GM23338 (cell line): ENCODE measurements at places on chromosomes 3 and 15.

DNA sequence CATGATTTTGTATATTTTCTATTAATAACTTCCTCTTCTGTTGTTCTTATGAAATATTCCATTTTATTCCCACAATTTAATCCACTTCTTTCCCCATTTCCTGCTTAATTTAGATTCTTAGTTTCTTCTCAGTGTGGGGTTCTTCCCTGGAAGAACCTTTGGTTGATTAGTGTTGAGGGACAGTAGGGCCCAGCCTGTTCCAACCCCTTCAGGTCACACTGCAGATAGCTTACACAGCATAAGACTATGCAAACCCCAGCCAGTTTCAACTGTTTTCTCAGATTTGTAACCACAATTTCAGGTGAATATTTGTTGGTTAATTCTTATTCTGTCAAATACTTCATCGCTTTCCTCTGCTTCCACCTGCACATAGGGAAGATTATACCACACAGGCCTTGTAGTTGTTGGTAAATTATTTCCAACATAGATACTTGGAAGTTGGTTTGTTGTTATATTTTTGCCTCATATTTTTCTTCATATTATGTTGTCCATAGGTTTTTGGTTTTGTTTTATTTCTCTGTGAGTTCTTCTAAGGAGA lies 34.7 kb downstream of the AADACL2 start:
- no peak for DNase-seq

- peak; percentile 64 for DNase-seq
These were observed 725 bp downstream of the CHL1 start for GRCh38 chr3:197149-197827.

DNA sequence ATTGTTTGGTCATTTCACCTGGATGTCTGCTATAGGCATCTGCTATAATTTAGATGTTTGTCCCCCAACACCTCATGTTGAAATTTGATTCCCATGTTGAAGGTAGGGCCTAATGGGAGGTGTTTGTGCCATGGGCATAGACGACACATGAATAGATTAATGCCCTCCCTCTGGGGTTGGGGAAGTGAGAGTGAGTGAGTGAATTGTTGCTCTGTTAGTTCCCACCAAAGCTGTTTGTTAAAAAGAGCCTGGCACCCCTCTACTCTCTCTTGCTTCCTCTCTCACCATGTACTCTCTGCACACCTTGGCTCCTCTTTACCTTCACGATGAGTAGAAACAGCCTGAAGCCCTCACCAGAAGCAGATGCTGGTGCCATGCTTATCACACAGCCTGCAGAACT lies 23.9 kb upstream of the SORD start:
- no peak for DNase-seq

DNA sequence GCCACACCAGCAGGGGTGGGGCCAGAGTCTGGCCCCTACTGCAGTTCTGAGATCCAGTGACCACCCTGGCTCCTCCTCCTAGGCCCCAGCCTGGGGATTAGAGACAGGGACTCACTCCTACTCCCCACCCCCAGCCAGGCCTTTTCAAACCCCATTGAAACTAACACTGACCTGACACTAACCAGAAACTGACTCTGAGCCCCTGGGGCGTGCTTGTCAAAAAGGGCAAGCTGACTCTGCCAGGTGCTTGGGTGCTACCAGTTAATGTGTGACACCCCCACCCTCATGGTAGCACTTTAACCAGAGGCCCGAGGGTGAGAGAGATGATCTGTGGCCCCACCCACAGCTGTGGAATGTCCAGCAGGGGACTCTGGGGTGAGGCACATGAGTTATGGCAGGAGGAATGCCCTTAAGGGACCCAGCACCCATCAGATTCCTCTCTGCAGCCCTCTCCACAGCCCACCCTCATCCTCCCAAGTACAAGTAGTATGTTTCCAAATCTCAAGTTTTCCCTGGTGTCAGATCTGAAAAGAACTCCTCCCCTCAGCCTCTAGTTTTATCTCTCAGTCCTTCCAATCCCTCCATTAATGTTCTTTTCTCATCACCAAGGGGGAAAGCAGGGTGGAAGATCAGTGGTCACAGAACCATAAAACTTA lies 1.4 kb downstream of the PTH1R start:
- no peak for DNase-seq

DNA sequence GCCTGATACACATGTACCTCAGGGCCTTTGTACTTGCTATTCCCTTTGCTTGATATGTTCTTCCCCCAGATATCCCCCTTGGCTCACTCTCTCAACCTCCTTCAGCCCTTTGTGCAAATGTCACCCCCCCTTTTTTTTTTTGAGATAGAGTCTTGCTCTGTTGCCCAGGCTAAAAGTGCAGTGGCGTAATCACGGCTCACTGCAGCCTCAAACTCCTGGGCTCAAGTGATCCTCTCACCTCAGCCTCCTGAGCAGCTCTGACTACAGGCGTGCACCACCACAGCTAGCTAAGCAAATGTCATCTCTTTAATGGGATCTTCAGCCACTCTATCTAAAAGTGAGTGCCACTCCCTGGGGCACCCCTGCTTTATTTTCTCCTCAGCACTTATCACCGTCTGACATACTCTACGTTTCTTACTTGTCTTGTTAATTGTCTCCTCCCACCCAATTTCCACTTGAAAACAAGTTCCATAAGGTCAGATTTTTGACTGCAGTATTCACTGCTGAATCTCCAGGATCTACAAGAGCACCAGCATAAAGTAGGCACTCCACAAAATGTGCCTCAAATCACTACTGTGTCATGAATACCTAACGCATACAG lies 14.6 kb downstream of the IP6K2 start:
- DNase-seq = peak; percentile 51

GRCh38 chr3:65569845-65570405 lies 468.8 kb downstream of the MAGI1 start:
- DNase-seq = no peak
